Astrocyte of the cerebellum (primary cell): ENCODE measurements at places on chromosomes 7 and 10.

GRCh38 chr10:105973360-105973759 is 1191.1 kb downstream of the SORCS1 start:
- DNase-seq: no peak

GRCh38 chr10:31288962-31289361 is 30.1 kb upstream of the ZEB1 start:
- no peak for DNase-seq

GRCh38 chr7:131502810-131503508 is 53.5 kb downstream of the PODXL start:
- DNase-seq: no peak

GRCh38 chr7:115980159-115980558 is 50.4 kb downstream of the TFEC start:
- no peak for DNase-seq

- no peak for DNase-seq
Measured at GRCh38 chr7:32108651-32109050, 38.4 kb upstream of the PDE1C start.

GRCh38 chr7:98034081-98035035 is 44.4 kb upstream of the OCM2 start:
- no peak for DNase-seq
